Large intestine (tissue), 12 donors: ENCODE measurements at places on chromosomes 6 and 20.
A peak's percentile ranks its signal among the peaks of the same experiment; 100 is the strongest.

DNA sequence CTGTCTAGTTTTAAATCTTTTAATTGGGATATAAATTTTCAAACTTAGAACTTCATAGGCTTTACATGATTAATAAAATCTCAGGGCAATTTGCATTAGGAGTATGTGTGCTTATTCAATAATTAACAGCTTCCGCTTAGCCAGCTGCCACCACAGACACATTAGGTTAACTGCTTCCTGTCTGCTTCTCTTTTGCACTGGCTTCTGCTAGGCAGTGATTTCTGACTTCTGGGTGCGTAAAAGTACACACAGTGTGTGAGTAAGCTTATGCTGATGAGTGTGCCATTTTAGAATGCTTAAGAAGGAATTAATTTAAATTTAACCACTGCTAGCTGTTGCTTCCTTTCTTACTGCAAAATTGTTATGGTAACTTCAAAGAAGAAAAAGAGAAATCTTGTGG, 73.9 kb downstream of the F13A1 start:
- DNase-seq = no peak

DNA sequence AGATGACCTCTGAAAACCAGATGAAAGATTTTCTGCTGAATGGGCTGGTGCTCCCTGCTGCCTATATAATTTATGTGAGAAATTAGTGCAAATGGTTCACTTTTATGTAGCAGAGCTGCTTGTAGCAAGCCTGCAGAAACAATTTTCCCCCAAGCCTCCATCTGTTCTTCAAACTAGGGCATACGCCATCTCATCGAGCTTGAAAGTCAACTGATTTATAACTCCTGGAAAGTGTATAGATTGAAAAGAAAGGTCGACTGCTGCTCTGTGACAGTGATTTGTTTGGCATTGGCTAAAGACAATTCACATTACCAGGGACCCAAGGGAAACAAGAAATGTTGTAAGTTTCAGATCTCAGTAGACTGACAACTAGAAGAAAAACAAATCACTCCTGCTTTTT, 93.3 kb downstream of the PACRG start:
- DNase-seq = no peak

DNA sequence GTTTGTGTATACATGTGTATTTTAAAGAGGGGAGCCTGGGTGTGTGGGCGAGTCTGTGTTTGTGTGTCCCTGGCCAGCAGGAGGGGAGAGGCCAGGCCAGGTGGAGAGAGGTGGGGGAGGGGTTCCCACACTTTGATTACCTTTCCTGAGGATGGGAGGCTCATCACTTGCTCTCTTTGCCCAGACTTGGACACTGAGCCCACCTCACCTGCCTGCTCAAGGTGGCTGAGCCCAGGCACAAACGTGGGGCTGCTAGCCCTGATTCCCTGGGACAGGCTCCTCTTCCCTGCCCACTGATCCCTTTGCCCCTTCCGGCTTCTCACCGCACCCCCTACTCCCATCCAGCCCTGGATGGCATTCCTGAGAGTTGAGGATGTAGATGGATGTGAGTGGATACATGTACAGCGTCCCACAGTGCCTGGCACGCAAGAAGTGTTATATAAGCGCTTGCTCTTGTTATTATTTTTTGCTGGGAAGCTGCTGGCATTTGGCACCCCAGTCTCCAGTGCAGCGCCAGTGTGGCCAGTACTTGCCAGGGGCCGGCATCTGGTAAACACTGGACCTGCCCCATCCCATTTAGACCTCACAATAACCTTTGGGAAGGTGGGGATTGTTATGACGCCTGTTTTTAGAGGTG, 2.7 kb downstream of the CEBPB start:
- DNase-seq = no peak

DNA sequence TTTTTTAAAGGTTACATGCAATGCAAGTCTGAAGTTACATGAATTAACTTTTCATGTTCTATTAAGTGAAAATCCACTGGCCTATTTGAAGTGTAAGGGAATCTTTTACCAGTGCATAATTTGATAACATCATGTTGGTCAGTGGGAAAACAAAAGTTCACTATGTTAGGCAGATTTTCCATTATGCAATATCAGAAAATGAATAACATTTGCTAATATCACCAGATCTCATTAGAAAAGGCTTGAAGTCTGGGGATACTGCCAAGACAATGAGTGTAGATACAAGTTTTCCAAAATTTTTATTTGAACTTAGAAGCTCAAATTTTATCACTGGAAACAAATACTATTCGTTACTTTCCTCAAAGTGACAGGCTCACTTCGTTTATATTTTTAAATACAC, 296.4 kb upstream of the CDH4 start:
- no peak for DNase-seq

DNA sequence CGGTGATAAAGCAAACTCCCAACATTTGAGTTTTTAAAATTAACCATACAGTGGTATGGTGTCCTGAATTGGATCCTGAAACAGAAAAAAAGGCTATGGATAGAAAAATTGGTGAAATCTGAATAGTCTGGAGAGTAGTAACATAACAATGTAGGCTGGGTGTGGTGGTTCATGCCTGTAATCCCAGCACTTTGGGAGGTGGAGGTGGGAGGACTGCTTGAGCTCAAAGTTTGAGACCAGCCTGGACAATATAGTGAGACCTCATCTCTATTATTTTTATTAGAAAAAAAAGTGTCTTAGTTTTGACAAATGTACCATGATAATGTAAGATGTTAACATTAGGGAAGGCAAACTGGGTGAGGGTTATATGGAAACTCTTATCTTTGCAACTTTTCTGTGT, 11.0 kb downstream of the EEF1A1 start:
- no peak for DNase-seq

GRCh38 chr6:18207949-18208348, 52.7 kb downstream of the KDM1B start:
- DNase-seq = no peak

DNA sequence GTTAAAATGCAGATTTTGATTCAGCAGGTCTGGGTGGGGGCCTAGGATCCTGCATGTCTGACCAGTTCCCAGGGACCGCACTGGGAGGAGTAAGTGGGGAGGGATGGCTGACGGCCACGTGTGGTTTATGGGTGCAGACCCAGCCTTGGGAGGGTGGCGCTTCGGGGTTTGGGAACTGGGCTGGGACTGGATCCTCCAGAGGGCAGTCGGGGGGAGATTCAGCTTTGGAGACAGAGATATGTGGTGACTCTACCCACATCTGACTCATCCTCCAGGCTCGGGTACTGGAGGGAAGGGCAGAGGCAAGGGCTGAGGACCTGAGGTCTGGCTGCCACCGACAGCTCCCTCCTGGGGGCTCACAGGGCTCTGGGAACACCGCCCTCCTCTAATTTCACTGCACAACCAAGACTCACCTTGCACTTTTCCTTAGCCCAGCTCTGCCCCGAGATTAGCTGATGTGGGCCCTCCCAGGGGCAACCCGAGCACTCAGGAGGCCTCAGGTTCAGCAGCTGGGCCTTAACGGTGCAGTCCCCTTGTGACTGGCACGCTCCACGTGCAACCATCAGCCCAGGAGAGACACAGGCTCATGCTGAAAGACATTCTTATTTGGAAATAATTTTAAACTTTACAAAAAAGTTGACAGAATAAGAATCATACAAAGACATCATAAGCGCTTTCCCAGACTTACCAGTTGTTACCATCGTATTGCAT, 172.8 kb upstream of the PMEPA1 start:
- no peak for DNase-seq

GRCh38 chr6:128882991-128883611, at the start of gene LAMA2:
Gene LAMA2, plus strand, starts transcription at chr6:128883138. Its CDS starts 108 bp downstream, at chr6:128883246.
- DNase-seq = peak; percentile 64

- no peak for DNase-seq
Observed at GRCh38 chr20:43514648-43514999, 7.1 kb downstream of the L3MBTL1 start.

- peak; percentile 90 for DNase-seq
Observed at GRCh38 chr6:79630883-79631692, at the start of gene SH3BGRL2. Gene SH3BGRL2, plus strand, starts transcription at chr6:79631329. Its CDS starts 133 bp downstream, at chr6:79631462.

DNA sequence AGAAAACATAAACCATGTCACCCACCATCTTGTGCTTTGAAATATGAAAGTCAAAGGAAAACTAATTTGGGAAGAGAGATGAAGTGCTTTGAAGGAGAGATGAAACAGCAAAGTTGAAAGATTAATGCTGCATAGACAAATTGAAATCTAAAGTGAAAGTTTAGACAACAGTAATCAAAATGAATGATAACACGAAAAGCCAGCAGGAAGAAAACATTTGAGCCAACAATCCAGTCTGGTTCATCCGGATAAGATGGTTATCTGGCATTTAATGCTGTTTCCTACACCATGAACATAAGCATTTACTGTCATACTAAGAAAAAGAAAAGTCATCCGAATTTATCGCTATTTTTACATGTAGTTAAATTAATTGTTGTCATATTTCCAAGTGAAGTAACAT, 595 bp downstream of the HAO1 start:
- DNase-seq = no peak

- DNase-seq = no peak
Observed at GRCh38 chr6:109770779-109771178, 79.7 kb downstream of the FIG4 start.

DNA sequence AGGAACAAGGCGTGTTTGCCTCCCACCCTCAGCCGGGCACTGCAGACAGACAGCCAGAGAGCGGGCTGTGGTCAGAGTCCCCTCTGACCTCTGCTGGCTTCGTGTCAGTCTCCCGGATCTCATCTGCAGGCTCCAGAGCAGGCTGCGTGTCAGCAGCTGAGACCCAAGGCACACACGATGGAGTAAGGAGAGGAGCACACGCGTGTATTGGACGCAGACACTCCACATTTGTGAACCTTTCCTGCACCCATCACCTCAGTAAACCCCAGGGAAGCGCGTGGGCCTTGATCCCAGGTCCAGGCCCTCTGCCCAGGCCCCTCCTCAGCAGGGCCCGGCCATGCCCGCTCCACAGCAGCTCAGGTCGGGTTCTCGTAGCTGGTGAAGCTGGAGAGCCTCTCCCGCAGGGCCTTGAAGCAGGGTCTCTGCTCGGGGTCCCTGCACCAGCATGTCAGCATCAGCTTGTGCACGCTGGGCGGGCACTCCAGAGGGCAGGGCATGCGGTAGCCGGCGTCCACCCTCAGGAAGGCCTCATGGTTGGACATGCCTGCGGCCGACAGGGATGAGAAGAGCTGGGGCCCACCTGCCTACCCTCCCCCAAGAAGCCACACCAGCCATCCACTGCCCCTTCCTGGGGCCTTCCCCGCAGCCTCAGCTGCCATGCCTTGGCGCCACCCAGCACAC, 7.9 kb downstream of the PTK6 start:
- DNase-seq = no peak

GRCh38 chr6:36139431-36139830, 9.1 kb downstream of the MAPK13 start:
- DNase-seq = no peak

DNA sequence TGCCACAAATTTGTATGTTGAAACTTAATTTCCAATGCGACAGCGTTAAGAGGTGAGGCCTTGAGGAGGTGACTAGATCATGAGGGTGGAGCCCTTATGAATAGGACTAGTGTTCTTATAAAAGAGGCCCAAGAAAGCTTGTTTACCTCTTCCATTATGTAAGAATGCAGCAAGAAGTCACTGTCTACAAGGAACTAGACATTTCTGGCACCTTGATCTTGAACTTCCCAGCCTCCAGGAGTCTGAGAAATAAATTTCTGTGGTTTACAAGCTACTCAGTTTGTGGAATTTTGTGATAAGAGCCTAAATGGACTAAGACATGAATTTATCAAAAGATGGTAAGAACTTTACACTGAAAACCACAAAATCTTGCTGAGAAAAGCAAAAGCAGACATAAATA, 173.6 kb upstream of the SGK1 start:
- DNase-seq = no peak

DNA sequence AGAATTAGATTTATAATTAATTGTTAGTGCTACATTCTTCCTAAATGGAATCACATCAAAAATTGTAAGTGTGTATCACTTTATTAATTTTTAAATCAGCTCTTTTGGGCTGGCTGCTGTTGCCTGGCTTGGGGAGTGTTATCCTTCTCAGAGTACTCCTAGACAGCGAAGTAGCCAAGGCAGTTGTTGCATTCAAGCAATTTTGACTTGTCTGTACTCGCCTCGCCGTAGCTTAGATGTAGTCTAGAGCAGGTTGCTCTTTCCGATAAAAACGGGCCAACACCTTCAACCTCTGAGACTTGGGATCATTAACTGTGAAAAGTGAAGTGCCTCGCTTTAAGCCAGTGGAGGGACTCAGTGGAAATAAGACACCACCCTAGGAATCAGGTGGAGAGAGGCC, 151.3 kb downstream of the FARS2 start:
- no peak for DNase-seq

- peak; percentile 93 for DNase-seq
Observed at GRCh38 chr6:45445749-45446549, 68.2 kb upstream of the SUPT3H start.

DNA sequence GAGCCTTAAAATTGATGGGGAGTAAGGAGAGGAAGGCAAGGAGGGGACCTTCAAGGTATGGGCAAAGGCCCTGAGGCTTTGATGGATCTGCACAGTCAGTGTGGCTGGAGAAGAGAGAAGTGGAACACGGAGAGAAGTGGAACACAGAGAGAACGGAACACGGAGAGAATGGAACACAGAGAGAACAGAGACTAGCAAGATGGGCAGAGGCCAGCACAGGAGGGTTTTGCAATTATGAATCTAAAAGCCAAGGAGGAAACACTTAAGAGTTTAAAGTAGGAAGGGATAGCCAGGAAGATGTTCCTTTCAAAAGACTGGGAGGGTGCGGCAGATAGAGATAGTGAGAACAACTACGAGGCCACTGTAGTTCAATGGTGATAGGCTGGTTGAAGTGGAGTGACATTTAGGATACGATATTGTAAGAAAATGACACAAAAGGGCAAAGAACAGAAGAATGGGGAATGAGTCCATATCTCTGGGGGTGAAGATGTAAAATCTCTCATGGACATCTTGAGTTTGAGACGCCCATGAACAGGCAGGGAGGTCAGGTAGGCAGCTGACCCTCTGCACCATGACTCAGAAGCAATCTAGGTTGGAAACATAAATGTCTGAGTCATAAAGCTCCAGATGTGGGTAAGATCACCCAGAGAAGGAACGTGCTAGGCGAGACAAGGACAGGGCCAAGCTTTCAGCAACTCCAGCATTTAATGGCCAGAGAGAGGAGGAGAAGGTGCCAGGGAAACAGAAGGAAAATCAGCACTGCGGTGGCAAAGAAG, 25.4 kb downstream of the ZMYND8 start:
- peak; percentile 80 for DNase-seq

DNA sequence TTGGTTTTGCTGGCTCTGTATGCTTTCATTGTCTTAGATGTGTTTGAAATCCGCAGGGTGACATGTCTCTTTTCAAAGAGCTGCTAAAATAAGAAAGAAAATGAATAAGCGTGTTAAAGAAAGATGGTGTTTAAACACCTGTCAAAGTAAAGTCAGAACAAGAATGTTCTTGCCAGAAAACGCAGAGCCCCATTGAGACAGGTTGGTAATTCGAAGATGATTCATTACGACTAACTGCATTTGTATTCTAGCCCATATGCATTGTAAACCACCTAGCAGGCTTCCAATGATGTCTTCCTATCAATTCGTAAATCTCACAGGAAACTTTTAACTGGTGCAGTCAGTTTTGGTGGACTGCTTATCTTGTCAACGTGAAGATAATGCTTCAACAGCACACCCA, 16.8 kb downstream of the PHACTR2 start:
- no peak for DNase-seq
